ENCODE measurements at places on chromosomes 3 and 15.

DNA sequence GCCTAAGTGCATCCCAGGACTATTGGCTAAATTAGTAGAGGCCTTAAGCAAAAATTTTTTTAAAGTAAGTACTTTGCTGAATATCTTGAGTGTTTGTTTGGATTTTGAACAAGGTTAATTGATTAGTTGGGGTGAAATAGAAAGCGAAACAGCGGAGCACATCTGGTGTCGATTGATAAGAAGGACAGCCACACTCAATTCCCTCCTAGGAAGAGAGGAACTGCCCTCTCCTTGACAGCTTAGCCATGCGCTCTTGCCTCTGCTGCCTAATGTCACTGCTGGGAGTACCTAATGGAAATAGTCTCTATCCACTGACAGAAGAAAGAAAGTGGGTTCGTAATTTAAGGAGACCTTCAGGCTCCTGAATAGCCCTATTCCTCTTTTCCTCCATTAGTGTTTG is 943.6 kb downstream of the DIPK2A start:
- no peak for DNase-seq

DNA sequence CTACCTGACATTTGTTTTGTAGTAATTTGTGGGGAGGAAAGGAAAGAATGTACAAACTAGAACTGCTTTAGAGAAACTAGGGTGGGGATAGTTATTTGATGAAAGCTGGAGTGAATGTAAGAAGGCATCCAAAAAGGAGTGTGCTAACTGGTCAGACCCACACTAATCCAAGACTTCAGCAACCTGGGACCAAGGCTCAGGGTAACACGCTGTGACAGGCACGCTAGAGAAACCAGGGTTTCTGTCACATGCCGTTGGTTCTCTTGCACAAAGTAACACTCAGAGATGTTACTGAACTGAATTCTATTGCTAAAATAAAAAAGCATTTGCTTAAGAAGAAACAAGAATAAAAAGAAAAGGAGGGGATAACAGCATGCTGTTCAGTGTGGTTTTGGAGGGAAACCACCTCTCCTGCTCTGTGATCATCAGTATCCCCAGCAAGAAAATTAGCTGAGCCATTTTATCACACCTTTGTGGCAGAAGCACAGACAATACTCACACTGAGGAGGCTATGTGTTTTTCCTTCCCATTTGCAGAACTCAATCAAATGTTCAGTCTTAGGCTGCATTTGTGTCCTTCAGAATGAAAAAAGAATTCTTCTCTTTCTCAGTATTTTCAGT is 2.8 kb upstream of the CCDC80 start:
- no peak for DNase-seq

- peak; percentile 25 for DNase-seq
Measured at GRCh38 chr3:4633078-4634004, 140.2 kb downstream of the ITPR1 start.

DNA sequence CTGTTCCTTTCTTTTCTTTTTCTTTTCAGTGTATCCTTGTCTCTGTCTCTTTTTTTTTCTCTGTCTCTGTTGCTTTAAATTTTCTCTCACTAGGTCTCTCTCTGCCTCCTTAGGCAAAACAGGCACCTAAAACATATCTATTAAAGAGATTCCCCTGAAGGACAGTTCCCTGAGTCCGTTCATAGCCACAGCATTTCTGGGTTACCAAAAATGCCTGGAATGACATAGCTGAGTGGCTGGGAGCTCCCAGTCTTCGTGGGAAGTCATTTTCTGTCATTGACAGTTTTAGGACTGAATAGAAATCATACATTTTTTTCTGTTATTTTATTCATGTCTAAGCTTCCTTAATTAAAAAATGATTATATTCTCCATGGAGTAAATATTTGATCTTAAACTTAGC is 323.8 kb upstream of the AZI2 start:
- no peak for DNase-seq

DNA sequence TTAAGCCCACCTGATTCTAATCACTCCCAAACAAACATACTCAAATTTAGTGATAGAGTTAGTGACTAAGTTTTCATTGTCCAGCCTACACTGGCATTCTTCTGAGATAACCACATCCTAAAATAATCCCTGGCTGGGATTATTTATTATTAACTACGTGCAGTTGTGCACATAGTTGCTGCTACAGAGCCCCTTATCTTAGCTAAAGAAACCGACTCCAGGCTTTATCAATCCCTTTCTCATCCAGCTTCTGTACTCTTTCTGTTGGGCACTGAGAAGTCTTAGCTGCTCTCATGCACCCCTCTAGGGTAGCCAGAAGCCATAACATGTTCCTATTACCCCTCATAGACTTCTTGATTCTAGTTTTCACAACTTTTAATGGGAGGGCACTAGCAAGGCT is 208.7 kb downstream of the MBNL1 start:
- DNase-seq = no peak

GRCh38 chr3:127156338-127157050 is 36.4 kb upstream of the PRR23E start:
- DNase-seq = no peak

GRCh38 chr15:61146091-61146930 is 82.8 kb downstream of the RORA start:
- no peak for DNase-seq

- DNase-seq = no peak
Measured at GRCh38 chr3:59072681-59073080, 22.9 kb upstream of the CFAP20DC start.

DNA sequence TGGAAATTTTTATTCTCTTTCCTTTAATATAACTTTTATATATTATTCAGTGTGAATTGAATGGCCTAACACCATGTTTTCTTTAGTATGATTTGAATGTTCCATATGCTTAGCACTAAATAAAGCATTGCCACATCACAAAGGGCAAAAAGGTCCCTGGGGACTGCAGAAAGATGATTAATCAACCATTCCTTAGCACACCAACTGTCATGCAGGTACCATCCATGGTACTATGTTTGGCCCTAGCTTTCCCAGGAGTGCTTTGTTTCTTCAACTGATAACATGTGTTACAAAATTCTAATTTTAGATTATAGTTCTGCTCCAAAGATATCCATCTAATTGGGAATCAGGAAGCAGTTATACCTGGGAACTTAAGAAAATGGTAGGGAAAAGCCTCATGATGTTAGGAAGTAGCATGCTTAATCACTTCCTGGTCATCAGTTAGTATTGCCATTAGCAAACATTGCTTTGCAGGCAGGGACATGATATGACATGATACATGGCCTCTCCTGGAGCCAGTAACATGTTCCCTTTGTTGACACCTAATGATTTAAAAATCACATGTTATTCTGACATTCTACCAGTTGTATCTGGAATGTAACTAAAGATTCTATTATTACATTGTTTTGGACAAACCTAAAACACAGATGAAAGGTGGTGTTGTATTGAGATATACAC is 712.6 kb upstream of the GBE1 start:
- no peak for DNase-seq

GRCh38 chr15:98268163-98268562 is 307.7 kb downstream of the ARRDC4 start:
- no peak for DNase-seq

- DNase-seq = no peak
Measured at GRCh38 chr15:62624547-62625378, 417.8 kb upstream of the TPM1 start.

- DNase-seq = peak; percentile 67
Measured at GRCh38 chr3:58059349-58060321, 51.4 kb downstream of the FLNB start.

Measured in nephron progenitor cell (in vitro differentiated cells).